HepG2 (cell line): ENCODE measurements at places on chromosomes 1 and 21.

DNA sequence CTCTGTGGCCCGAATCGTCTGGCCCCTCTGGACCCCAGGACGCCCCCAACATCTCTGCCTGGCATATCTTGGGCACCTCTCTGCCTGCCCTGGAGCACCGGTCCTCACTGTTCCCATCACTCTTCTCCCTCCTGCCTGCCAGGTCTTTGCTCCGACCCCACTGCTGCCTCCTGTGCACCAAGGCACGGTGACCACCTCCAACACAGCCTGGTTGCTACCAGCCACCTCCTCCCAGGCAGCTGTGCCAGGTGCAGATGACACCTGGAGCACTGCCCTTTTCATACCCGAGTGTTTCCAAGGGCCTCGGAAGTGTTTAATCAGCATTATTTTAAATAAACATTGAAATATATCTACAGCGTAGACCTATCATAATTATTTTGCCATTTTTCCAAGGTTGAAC lies 31.3 kb downstream of the PKNOX1 start:
- no peak for DNase-seq

DNA sequence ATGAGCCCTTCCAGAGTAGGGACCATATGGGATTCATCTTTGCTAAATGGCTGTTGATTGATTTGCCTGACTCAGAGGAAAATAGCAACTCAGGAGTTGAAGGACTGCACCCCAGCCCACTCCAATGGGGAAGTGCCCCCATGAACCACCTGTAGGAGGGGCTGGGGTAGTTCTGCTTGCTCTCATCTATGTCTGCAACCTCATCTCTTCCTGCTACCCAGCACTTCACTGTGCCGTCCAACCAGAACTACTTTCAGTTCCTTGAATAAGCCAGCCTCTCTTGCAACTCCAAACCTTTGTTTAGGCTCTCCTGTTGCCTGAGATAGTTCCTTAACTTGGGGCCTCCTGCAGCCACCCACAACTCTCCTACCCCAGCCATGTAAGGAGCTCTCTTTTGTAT lies 26.6 kb downstream of the BEND5 start:
- DNase-seq: no peak

GRCh38 chr1:182191381-182192115 lies 130.0 kb upstream of the ZNF648 start:
- DNase-seq: no peak

GRCh38 chr21:43812139-43812821 lies 22.9 kb downstream of the RRP1 start:
- DNase-seq: peak; percentile 21

GRCh38 chr1:22075718-22076117 lies 23.2 kb downstream of the CDC42 start:
- DNase-seq: no peak
